ENCODE measurements at places on chromosomes 2 and 18.
A peak's percentile ranks its signal among the peaks of the same experiment; 100 is the strongest.

DNA sequence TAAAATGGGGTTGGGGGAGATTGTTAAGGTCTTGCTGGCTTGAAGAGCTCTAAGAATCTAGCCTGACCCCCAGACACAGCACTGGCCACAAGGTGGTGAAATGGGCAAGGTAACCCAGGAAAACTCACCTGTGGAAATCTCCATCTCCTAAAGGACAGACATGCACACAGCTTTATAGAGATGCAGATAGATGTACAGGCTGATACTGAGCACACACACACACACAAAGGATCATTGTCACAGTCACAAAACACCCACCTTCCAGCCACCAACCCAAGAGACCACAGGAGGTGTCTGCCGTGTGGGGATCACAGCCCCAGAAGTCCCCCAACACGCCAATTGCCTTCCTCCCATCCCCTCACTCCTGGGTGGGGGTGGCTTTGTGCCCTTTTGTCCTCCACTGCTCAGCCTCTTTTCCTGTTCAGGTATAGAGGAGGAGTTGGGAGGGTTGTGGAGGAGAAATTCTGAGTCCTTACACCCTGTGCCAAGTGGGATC is 3.2 kb upstream of the CYP26B1 start:
- no peak for DNase-seq

GRCh38 chr2:235398321-235398720 is 95.5 kb upstream of the AGAP1 start:
- DNase-seq = no peak

DNA sequence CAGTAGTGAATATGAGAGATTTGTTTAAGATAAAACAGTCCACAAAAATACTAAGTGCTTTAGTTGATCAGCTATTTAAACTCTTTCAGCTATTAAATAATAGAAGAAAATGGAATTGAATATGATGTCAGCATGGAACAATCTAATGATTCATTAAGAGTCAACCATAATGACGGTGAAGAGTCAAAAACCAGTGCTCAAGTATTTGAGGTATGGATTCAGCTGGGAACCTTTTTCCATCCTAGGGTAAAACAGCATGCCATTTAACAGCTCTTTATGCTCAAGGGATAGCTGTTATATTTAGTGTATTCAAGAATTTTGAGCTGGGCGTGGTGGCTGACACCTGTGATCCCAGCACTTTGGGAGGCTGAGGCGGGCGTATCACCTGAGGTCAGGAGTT is 29.7 kb downstream of the CARF start:
- peak; percentile 65 for DNase-seq

GRCh38 chr2:19575641-19576040 is 217.2 kb upstream of the OSR1 start:
- DNase-seq = peak; percentile 16

- DNase-seq = no peak
Observed at GRCh38 chr2:3635171-3635974, 22.6 kb upstream of the ALLC start.

DNA sequence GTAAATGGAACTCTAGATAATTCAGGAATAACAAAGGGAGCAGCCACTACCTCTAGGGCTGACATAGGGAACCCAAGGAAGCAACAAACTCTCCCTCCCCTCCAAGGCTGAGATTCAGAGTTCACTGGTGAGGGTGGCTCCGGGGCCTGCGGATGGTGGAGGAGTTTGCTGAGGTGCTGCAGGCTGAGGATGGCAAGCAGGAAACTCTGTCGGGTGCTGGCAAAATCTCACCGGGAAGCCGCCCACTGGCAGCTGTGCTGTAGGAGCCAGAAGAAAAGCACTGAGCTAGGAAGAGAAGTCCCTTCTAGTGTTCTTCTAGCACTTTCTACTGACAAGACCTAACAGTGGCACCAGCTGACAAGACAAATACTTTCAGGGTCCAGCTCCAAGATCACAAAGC is 12.5 kb upstream of the HAAO start:
- DNase-seq = no peak

GRCh38 chr18:33282709-33283333 is 157.7 kb downstream of the CCDC178 start:
- DNase-seq = no peak

GRCh38 chr2:110205660-110206455 is 1.0 kb upstream of the NPHP1 start:
- no peak for DNase-seq

GRCh38 chr2:142629193-142629592 is 248.3 kb upstream of the KYNU start:
- no peak for DNase-seq

- DNase-seq = no peak
Observed at GRCh38 chr2:237486819-237487448, at the start of gene MLPH. Gene MLPH (plus strand): TSS chr2:237487251. CDS start chr2:237493427, 6,176 bp downstream.

- DNase-seq = no peak
Observed at GRCh38 chr2:165876712-165877111, 76.9 kb downstream of the TTC21B start.

- no peak for DNase-seq
Observed at GRCh38 chr2:2642906-2643890, 312.1 kb upstream of the MYT1L start.

- no peak for DNase-seq
Observed at GRCh38 chr2:178947006-178947405, 102.9 kb downstream of the CCDC141 start.

GRCh38 chr18:38534073-38534472 is 968.5 kb upstream of the CELF4 start:
- no peak for DNase-seq

- DNase-seq = no peak
Observed at GRCh38 chr2:10237392-10238321, 65.0 kb upstream of the HPCAL1 start.

GRCh38 chr18:36331521-36331971 is 34.0 kb downstream of the FHOD3 start:
- DNase-seq = no peak

DNA sequence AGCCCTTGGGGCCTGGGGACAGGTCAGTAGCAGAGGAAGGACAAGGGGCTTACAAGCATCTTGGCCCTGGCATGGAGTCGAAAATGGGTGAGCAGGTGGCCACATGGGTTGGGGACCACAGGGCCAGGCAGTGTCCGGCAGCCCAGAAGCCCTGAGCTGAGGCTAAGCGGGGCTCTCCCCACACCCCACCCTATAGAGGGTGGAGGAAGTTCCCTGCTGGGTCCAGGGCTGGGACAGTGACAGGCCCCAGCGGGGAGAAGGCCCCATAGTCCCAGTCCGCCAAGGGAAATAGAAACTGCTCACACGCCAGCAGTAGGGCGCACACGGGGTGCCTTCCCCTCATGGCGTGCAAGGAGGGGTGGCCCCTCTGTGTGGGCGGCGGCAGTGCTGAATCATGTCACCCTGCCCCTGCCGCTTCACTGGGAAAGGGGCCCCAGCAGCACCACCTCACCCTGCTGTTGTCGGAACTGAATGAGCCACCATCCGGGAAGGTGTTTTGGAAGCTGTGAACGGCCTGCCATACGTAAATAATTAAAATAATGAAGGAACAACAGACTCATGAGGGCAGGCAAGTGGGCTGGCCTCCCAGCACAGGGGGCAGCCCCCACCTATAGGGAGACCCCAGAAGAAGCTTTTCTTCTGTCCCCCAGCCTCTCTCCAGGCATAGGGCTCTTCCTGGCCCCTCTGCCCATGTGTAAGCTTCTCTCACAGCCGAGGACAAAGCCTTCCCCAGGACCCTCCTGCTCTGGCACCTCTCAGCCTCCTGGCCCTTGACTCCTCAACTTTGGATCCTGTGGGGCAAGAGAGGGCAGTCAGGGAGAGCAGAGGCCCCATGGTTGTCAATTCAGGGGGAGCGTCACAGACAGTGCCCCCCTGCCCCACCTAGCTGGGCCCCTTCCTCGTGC is 12.7 kb upstream of the DUSP2 start:
- DNase-seq = no peak

DNA sequence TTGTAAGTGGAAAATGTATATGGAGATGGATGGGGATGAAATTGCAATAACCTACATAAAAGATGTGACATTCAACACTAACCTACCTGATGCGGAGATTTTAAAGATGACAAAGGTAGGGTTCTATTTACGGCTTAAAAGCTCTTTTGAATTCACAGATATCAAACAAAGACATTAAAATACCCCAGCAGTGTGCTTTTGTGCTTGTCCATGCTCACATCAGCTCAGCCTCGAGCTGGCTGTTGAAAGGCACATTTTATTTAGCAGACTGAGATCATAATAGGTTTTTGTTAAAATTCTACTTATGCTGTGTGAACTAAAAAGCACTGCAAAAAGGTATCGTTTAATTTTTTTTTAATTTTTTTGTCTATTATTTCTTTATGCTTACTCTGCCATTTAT is 96.0 kb upstream of the CDCA7 start:
- DNase-seq = no peak

DNA sequence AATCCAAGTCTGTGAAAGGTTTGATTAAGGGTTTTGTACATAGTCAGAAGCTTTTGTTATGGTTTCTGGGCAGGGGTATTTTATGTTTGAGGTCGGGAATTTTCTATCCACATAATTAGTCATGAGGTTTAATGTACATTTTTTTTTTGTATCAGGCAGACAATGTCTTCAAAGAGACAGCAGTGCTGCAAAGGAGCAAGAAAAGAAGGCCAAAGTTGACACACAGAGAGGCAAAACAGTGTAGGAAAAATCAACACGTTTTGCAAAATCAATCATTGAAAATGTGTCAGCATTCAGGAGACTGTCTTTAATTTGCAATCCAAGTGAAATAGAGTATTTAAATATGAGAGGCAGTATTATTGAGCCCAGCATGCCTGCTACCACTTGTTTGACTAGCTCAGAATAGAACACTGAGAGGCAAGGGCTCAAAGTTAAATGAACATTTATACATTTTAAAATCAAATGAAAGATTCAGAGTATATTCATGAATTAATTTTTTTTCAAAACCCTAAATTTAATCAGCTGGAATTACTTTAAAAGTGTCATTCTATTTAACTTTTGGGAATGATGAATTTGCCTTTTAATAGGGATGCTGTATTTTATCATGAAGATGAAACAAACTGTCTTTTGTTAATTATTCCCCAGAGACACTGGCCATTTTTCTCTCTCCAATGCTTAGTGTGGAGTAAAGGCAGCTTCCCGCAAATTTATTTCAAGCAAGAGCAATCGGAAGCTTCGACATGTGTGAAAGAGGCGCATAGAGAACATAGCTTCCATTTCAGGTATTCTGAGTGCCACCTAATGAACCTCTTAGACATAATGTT is 11.3 kb downstream of the VRK2 start:
- DNase-seq = no peak

- no peak for DNase-seq
Observed at GRCh38 chr2:37090019-37090477, 5.7 kb downstream of the GPATCH11 start.

- DNase-seq = no peak
Observed at GRCh38 chr2:229180658-229181057, 90.4 kb downstream of the PID1 start.

- peak; percentile 89 for DNase-seq
Observed at GRCh38 chr2:144099780-144100377, 420.0 kb downstream of the ZEB2 start.

- DNase-seq = no peak
Observed at GRCh38 chr18:37397814-37398213, 167.8 kb downstream of the CELF4 start.

DNA sequence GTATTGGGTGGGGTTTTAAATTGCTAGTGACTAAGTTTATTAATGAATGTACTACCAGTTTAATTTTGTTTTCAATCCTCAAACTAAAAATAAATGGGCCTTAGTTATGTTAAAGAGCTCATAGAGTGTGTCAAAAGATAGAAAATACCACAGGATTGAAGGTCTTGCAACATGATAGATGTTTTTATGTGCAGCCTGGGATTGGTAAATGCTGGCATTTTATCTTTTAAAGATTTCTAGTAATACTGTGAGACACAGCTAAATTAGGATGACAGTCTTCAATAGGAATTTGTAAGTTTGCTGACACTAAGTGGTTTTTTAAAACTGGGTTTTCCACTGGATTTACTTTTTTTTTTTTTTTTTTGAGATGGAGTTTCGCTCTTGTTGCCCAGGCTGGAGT is 122.3 kb downstream of the HAUS1 start:
- DNase-seq = peak; percentile 79

GRCh38 chr2:182166406-182166805 is 180.8 kb downstream of the PPP1R1C start:
- DNase-seq = no peak

- no peak for DNase-seq
Observed at GRCh38 chr2:209501579-209501978, 77.7 kb downstream of the MAP2 start.

DNA sequence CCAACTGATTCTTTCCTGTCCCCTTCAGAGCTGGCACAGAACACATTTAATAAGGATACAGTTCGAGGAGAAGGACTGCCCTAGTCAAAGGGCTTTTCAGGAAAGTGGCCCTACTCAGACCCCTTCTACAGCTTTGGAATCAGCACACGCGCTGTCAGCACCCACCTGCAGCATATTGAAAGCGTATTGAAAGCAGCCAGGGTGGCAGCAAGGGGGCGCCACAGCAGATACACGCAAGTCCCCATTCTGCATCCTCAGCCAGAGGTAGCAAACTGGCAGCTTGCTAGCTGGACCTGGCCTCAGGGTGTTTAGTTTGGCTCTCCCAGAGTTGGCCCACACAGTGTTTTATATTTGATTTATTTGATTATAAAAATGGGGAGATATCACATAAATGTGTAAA is 101.0 kb upstream of the NT5C1B start:
- no peak for DNase-seq

GRCh38 chr2:179186126-179186525 is 78.5 kb downstream of the SESTD1 start:
- peak; percentile 12 for DNase-seq

GRCh38 chr18:28189400-28190239 is 12.7 kb upstream of the CDH2 start:
- peak; percentile 70 for DNase-seq

DNA sequence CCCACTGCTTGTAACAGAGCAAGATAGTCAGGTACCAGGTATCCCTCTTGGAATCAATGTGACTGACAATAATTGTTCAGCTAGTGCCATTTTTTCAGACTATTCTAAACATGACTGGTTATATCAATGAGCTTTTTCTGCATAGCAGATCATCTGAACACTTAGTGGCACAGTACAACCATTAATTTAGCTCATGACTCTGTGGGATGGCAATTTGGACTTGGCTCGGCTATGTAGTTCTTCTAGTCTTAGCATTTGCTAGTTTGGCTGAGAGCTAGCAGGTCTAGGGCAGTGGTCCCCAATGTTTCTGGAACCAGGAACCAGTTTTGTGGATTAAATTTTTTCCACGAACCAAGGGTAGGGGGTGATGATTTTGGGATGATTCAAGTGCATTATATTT is 1421.4 kb upstream of the NXPH2 start:
- no peak for DNase-seq

DNA sequence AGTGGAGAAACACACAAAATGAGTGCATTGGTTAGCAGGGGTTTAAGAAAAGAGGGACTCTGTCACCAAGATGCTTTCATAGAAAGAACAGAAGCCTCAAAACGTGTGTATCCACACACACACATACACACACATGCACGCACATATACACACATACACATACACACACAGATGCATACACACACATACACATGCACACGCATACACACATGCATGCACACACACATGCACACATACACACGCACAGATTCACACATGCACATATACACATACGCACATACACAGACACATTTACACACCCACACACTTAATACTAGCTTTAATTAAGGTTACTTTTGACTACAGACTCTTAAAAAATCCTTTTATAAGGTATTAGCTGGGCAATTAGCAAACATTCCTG is 84.6 kb upstream of the TPO start:
- no peak for DNase-seq

GRCh38 chr2:160005908-160006307 is 56.5 kb downstream of the PLA2R1 start:
- no peak for DNase-seq

GRCh38 chr2:219171231-219171651 is 1.4 kb upstream of the SLC23A3 start:
- DNase-seq = peak; percentile 89

All from HFFc6 (cell line).